ENCODE measurements at places on chromosomes 3 and 15.
A peak's percentile ranks its signal among the peaks of the same experiment; 100 is the strongest.

DNA sequence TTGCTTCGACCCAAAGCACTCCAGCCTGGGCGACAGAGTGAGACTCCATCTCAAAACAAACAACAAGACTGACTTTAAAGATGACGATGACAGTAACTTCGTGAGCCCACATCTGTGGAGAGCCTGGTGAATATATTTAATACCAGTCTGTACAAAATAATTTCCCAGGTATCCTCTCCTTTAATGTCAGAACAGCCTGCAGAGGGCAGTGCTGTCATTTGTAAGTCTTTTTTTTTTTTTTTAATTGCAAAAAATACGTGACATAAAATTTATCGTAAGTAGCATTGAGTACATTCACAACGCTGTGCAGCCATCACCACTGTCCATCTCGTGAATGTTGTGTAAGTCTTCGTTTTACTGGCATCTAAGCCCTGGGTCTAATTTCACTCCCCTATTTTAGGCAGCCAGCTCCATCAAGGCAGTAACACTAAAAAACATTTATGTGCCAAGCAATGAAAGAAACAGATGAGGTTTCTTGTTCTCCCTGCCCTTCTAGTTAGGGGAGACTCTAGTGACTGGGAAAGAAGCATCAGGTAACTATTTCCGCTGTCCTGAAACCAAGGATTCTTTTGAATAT, 1.4 kb downstream of the HTD2 start:
- DNase-seq = no peak

- no peak for DNase-seq
Measured at GRCh38 chr3:148079370-148079769, 618.3 kb upstream of the AGTR1 start.

DNA sequence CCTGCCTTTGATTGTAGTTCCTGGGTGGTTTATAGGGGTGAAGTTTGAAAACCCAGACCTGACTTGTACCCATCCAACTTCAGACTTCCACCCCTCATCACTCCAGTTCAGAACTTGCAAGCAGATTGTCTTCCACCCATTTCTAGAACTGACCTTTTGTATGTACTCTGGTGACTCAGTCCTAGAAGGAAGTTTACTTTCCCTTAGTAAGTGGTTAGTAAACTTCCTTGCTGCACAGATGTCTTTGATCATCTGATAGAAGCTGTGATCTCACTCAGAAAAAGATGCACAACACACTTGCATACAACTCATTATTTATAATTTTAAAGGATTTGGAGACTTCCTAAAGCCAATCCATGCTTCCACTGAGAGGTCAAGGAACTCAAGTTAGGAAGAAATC, 368.0 kb downstream of the MFSD1 start:
- no peak for DNase-seq

DNA sequence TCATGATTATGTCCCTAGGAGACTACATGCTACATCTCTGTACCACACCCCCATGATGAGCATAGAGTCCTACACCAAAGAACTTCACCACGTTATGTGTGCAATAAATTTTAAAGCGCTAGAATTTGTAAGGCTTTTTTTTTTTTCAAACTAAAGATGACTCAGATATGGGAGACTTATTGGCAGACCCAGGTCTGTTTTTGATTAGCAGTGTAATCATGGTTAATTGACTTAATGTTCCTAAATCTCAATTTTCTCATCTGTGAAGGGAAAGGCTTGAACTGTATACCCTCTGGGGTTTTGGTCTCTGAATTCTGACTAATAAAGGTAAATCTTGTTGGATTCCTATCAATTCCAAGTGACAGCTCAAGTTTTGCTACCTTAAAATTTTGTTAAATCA, 26.4 kb downstream of the ABI3BP start:
- no peak for DNase-seq

- no peak for DNase-seq
Measured at GRCh38 chr3:52068730-52069129, 12.4 kb upstream of the DUSP7 start.

- no peak for DNase-seq
Measured at GRCh38 chr3:152656214-152656971, 178.5 kb upstream of the P2RY1 start.

DNA sequence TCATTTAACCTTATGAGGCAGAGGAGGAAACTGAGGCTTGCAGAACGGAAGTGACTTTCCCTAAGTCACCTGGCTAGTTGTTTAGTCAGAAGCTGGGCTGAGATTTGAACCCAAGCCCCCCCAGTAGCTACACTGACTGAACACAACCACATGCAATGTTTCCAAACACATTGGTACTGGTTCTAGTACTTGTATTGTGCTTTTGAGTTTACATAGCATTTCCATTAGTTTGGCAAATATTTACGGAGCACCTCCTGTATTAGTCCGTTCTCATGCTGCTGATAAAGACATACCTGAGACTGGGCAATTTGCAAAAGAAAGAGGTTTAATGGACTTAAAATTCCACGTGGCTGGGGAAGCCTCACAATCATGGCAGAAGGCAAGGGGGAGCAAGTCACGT, 56.3 kb upstream of the ITGA11 start:
- DNase-seq = no peak

DNA sequence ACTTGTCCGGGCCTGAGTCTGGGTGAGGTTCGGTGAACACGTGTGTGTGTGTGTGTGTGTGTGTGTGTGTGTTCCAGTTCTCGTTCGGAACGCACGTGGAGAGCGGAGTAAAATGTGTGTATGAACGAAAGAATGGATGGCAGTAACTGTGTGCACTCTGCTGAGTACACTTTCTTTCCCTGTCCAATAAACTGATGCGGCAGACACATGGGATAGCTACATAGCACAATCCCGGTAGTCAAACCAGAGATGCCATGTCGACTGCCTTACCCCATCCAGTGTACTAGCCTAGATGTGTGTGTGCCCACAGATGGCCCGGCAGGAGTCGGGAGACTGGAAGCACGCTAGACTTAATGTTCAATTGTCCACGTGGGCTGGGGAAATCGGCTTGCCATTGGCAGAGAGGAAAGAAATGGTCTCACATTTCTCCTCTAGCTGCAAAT, 507 bp upstream of the GOLIM4 start:
- DNase-seq = peak; percentile 32

GRCh38 chr3:58683466-58683865, 16.9 kb upstream of the FAM3D start:
- DNase-seq = no peak

DNA sequence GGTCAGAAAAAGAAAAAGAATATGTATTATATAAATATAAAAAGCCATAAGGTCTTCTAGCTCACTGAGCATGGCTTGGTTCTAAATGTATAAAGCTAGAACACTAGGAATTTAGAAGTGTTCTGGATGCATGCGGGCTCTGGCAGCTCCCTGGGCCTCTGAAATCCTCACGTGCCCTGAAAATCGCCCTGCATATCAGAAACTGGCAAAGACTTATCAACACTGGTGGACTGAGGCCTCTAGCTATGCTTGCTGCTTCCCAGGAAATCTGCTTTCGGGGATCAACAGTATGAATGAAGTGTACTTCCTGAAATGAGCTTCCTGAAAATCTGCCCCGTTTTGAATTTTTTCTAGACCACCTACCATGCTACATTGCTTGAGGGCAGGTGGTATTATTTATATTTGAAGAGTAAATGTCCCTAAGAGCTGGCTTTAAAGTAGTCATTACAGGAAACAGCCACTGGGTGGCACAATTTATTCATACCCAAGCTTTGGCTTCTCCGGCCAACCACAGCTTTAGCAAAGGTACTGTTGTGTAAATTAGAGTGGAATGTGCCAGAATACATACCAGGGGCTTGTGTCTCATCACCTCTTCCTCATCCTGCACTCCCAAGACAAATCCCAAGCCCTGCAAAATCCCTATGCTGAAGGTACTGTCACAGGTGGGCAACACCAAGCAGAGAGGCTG, 17.7 kb downstream of the CRTAP start:
- no peak for DNase-seq

DNA sequence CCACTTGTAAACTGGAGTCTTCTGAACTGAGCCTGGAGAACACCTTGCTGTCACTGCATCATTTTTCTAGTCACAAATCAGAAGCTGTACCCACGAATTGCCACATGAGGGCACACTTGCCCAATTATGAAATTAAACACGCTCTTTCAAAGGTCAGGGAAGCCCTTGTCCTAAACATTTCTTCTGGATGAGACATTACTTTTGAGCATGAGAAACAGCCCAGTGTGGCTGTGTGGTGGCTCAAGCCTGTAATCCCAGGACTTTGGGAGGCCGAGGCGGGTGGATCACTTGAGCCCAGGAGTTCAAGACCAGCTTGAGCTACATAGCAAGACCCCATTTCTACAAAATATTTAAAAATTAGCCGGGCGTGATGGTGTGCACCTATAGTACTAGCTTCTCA, 27.5 kb upstream of the CFAP161 start:
- no peak for DNase-seq

GRCh38 chr3:41872157-41872556, 89.7 kb downstream of the ULK4 start:
- DNase-seq = no peak

GRCh38 chr15:63295341-63295740, 17.9 kb downstream of the APH1B start:
- no peak for DNase-seq

GRCh38 chr3:151265866-151266265, 12.5 kb downstream of the P2RY14 start:
- DNase-seq = no peak

DNA sequence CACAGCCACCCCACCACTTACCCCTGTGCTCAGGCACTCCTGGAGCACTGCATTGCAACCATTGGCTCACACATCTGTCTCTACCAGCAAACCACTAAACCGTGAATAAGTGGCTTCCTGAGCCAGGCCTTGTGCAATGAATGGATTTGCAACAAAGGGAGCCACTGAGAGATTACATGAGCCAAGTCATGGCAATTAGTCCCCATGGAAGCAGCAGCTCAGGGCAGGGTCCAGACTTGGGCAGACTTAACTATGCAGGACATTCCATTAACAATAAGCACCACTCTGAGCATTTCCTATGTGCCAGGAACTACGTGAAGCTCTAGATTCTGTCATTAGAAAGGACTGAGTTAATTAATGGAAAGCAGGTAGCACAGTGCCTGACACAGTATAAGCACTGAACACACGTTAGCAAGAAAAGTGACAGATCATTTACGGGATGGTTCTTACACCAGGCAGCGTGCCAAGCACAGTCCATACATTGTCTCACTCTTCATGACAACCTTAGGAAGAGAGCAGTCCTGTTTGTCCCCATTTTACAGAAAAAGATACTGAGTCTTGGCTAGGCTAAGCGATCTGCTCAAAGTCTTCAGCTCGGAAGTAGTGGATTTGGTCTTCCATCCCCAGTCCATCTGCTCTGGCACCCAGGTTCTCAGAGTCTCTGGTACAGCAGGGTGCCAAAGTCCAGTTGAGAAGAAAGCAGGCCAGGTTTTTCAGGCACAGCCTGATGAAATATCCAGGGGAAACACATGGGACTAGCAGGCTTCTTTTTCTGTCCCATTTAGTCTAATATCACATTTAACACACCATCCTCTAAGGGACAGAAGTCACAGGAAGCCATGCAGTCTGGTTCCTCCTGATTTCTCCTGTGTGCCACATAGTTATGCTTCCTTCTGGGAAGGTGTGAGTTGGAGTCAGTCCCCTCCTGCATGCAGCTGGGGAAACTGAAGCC, 44.1 kb downstream of the LIPC start:
- DNase-seq = no peak

GRCh38 chr3:30895329-30895728, 868 bp upstream of the GADL1 start:
- no peak for DNase-seq

- DNase-seq = no peak
Measured at GRCh38 chr3:118181274-118181673, 853.4 kb downstream of the IGSF11 start.

DNA sequence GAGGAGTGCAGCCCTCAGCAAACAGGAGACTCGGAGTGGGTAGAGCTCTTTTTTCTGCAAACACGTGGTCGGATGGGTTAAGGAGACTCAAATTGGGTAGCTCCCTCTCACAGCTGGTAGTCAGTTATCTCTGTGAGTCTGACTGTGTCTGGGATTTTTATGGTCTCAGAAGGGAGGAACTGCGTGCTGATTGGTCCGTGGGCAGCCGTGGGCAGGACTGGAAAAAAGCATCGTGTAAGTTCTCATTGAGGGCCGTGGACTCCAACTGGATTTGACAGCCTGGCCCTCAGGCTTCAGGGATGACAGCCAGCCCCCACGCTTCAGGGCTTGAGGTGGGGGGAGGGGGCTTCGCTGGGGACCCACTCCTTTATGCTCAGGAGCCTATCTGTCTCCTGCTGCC, 463.9 kb downstream of the EPHA3 start:
- DNase-seq = no peak

DNA sequence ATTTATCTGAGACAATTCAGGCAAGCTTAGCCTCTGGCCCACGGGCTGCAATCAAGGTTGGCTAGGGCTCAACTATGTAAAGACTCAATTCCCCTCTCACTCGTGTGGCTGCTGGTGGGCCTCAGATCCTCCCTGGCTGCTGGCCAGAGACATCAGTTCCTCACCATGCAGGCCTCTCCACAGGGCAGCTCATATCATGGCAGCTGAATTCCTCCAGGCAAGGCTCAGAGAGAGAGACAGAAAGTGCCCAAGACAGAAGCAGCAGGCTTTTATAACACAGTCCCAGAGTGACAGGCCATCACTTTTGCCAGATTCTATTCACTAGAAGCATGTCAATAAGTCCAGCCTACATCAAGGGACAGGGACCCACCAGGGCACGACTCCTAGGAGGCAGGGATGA, 63.2 kb downstream of the XXYLT1 start:
- DNase-seq = no peak

- DNase-seq = no peak
Measured at GRCh38 chr15:31660816-31661215, 334.2 kb downstream of the KLF13 start.

GRCh38 chr15:78685925-78686324, 44.9 kb upstream of the CHRNB4 start:
- DNase-seq = no peak

- no peak for DNase-seq
Measured at GRCh38 chr3:49625071-49625470, 49.1 kb upstream of the APEH start.

DNA sequence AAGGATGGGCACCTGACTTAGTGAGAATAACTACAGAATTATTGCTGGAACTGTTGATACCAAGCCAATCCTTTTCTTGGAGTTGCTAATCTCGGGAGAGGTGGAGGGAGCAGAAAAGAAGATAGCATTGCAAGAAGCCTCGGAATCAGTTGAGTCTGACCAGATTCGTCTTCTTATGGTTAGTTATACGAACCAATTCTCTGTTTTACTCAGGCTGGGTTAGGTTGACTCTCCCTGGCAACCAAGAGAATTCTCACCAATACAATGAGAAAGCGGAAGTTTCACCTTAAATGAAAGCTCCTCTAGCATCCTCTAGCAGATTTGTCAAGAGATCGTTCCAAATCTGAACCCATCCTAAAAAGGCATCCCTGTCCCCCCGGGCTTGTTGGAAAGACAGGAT, 43.5 kb upstream of the UBE2E1 start:
- DNase-seq = no peak

- DNase-seq = no peak
Measured at GRCh38 chr3:82163907-82164520, 402.6 kb upstream of the GBE1 start.

DNA sequence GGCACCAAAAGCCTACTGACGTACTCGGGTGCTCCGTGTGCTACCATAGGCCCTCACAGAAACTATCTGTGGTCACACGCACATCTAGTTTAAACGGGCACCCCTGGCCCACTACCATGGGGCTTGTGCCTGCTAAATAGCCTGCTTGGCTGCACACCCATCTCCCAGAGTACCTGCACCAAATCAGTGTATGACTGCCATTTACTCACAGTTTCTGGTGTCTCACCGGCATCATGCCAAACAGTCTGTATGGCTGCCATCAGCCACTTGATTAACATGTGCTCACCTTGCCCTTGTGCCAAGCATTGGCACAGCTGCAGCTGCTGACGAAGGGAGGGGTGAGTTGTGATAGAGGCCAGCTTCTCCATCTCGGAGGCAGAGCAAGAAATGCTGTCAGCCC, 232.7 kb downstream of the IGSF11 start:
- DNase-seq = no peak

Measured in omental fat pad (tissue), 4 donors.